Keratinocyte (primary cell): ENCODE measurements at places on chromosomes 4 and X. TPM values are rescaled to one million over a fixed set of nuclear protein-coding genes. Genes with fewer than 3 reads are reported as not detected.

GRCh38 chr4:128379860-128380259 lies 92.2 kb upstream of the PGRMC2 start:
- H3K4me3 ChIP-seq, result peak overlapping the region; percentile 9
- peak overlapping the region; percentile 32 for H3K27ac ChIP-seq
- H3K4me1 ChIP-seq, result peaks cover 17% of the 10 kb centered on the region
- no peak for DNase-seq

BEND4 gene
- polyA plus RNA-seq, result not detected in 3 replicates

DNA sequence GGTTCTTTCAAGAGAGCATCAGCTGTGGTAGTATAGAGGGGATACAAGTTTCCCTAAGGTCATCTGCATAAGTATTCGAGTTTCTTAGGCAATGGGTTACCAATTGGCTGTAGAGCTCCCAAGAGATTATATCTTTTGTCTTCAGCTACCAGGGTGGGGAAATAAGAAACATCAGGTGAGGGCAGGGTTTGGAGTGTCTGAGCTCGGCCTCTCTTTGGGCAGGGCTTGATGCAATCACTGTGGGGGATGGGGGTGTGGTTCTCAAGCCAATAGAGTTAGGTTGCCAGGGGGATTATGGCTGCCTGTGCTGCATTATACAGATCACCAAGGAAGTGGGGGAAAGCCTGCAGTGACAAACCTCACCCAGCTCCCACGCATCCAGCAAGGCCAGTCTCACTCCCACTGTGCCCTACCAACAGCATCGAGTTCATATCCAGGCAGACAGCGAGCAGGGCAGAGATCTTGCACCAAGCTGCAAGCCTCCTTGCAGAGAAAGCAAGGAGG lies 172.1 kb upstream of the MAGEE2 start:
- H3K27ac ChIP-seq, result no peak overlapping the region
- H3K27me3 ChIP-seq, result no peaks in the 10 kb centered on the region
- no peaks in the 10 kb centered on the region for H3K4me1 ChIP-seq
- H3K36me3 ChIP-seq, result no peaks in the 10 kb centered on the region
- DNase-seq, result no peak

GRCh38 chr4:34138385-34138784 lies 2105.9 kb downstream of the ARAP2 start:
- no peak overlapping the region for H3K27ac ChIP-seq
- H3K4me1 ChIP-seq, result no peaks in the 10 kb centered on the region
- no peaks in the 10 kb centered on the region for H3K27me3 ChIP-seq
